Retina (tissue), 1 donor: ENCODE measurements at places on chromosomes 1 and 21.

DNA sequence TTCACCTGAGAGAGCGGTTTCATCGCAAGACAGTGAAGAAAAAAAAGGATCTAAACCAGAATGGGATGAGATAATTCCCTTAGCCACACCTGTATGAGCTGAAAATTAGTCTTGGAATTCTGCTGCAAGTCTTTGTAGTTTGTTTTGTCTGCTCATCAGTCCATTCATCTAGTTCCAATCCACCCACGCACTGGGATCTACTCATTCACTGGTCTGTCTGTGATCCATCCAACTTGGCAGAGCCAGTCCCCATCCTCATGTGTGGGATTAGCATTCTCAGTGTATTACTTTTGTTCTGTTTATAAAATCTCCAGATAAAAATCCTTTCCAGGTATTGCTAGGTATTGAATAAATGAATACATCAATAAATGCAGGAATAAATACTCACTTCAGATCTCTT is 266.5 kb upstream of the USP24 start:
- no peak for DNase-seq

- no peak for DNase-seq
Observed at GRCh38 chr1:47214549-47214948, 17.5 kb downstream of the TAL1 start.

GRCh38 chr1:205142102-205142469 is 20.3 kb upstream of the RBBP5 start:
- DNase-seq = no peak

DNA sequence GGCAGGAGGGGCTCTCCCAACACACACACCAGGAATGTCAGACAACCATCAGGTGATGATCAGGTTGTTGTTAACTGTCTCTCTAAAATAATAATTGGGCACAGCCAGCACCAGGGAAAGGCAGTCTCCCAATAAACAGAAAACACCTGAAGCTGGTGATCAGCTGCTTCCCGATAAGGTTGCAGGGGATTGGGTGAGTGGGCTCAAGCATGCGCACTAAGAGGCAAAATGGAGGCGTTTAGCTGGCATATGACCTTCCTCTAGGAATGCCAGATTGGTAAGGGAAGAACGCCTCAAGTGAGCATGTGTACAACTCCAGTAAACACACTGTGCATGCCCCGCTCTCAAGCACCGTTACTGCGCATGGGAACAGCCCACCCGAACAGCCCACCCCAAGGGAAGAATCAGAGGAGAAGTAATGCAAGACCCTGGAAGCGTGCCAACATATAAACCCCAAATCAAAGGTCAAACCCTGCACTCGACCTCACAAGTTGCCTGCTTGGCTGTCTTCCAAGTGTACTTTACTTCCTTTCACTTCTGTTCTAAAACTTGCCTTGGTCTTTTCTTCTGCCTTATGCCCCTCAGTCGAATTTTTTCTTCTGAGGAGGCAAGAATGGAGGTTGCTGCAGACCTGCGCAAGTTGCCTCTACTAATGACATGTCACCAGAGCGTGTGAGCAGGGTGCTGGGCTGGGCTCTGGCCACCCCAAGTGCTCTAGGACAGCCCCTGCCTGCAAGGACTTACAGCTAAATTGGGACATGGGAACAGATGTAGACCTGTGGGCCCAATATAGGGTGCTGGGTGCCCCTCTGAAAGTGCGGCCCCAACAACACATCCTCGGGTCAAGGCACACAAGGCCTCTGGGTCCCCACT is 200.8 kb downstream of the RHOU start:
- DNase-seq = no peak

- peak; percentile 22 for DNase-seq
Observed at GRCh38 chr1:146039844-146040194, 18.3 kb upstream of the HJV start.

DNA sequence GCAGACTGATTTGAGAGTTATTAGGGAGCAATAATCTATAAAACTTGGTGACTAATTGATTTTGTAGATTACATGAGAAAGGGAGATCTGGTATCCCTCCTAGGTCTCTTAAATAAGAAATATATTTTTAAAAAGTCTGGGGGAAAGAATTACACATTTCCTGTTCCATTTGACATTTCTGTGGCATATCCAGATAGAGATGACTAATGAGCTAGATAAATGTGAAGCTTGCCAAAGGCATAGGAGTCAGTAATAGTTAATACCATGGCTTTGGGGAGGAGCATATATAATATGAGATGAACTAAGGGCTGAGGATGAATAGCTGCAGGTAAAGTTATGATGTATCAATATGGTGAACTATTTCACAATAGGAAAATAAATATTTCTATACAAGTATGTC is 663.7 kb downstream of the PTPRC start:
- DNase-seq = no peak

- DNase-seq = no peak
Observed at GRCh38 chr1:54866801-54867716, 19.9 kb downstream of the DHCR24 start.

- DNase-seq = no peak
Observed at GRCh38 chr1:62800281-62800680, 16.3 kb downstream of the ATG4C start.

GRCh38 chr1:234186037-234186688 is 187.1 kb upstream of the COA6 start:
- DNase-seq = no peak

GRCh38 chr1:8512504-8512903 is 194.6 kb downstream of the SLC45A1 start:
- no peak for DNase-seq

DNA sequence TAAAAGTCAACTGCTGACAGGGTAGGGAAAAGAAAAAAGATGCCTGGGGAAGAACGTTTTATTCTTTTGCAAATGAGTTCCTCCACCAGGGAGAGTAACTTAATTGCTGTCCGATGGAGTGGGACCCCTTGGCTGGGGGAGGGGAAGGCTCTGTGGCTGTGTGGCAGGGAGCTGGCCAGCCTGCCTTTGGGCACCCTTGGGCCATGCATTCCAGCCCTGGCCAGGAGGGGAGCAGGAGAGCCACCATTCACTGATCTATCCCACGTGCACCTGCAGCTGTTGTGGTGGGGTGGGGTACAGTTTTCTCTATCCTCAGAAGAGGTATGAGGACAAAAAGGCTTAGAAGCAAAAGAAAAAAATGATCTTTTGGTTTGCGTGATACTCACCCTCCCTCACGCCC is 116.9 kb downstream of the KCNK1 start:
- DNase-seq = no peak

GRCh38 chr1:118660769-118661168 is 327.4 kb downstream of the TBX15 start:
- no peak for DNase-seq

DNA sequence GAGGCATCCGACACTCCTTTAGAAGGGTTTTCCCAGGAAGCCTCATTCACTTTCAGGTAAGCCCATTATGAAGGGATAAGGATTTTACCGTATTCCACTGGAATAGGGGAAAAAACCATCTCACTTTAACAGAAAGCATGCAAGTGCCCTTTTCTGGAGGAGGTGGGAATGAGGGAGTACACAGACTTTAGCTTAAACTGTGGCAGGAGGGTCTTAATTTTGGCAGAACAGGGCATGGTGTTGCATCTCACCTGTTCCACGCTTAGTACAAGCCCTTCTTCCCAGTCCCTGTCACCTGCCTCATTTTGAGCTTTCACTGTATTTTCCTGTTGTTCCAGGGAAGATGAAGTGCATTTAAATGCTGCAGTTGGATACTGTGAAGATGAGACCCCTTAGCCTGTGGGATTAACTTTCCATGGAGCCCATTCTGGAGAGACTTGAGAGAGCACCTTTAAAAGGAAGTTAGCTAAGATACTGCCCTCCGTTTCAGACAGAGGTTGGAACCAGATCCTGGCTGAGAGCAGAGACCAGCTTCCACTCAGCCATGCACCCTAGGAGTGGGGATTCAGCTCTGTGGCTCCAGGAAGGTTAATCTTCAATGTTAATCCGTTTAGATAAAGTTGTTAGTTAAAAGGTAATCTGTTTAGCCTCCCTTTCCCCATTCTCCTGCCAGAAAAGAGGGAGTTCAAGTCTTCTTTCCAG is 42.6 kb downstream of the PBX1 start:
- no peak for DNase-seq

DNA sequence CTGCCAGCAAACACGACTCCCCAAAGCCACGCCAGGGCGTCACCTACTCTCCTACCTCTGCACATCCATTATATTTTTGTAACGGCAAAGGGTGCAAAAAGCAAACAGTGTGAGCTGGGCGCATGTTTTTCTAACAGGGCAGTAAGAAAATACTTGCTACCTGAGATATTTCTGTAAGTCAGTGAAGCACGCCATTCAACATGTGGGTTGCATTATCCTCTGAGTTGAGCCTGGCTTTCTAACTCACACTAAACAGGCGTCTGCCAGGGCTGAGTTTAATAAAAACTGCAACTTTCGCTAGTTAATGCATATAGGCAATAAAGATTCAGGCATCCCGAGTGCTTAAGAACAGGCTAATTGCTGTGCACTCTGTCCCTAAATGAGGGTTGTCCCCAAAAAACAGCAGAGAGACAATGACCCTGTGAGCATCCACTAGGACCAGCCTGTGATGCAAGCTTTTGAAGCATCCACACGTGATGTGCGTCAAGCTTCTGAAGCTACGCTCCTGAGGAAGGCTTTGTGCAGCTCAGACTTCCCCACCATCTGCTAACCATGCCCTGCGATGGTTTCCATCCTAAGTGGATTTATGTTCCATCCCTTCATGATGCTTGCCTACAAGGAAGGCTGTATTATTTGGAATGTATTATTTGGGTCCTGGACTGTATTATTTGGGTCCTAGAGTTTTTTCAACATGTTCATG is 70.0 kb upstream of the SIM2 start:
- no peak for DNase-seq

GRCh38 chr1:95731466-95731865 is 497.5 kb downstream of the RWDD3 start:
- DNase-seq = no peak

DNA sequence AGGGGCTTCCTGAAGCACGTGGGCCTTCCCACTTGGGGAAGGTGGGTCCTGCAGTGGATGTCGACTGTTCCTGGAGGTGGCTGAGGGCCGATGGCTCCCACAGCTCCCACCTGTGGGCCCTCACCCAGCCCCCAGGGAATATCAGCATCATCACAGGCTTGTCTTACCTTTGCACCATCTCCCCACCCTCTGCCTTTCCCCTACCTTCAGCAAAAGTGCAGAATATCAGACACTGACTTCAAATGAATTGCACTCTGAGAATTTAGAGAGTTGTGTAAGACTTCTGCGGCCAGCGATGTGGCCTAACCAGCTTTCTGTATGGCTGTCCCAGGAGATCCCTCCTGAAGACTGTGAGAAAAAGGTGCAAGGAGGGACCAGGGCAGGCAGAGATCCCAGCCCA is 105.4 kb downstream of the PRDM2 start:
- no peak for DNase-seq

GRCh38 chr1:84156210-84156621 is 12.1 kb downstream of the PRKACB start:
- DNase-seq = no peak

DNA sequence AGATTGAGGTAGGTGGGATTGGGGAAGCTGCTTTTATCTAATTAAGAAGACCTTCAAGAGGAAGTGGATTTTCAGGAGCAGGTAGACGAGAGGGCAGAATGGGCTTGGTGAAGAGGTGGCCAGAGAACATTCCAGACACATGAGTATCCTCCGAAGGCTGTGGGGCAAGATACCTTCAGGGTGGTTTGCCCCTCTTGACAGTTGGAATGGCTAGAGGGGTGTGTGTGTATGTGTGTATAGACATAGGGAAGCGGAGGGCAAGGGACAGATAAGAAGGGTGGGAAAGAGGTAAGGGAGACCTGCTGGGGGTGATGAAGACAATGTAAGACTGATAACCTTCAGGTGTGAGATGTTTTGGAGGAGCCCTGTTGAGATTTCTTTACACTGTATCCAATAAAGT is 46.8 kb upstream of the TSPAN2 start:
- no peak for DNase-seq

- no peak for DNase-seq
Observed at GRCh38 chr21:23152130-23152529, 2153.9 kb downstream of the NCAM2 start.

- no peak for DNase-seq
Observed at GRCh38 chr1:7468248-7468647, 302.8 kb upstream of the VAMP3 start.

- no peak for DNase-seq
Observed at GRCh38 chr21:42093186-42093585, 22.1 kb downstream of the UMODL1 start.

DNA sequence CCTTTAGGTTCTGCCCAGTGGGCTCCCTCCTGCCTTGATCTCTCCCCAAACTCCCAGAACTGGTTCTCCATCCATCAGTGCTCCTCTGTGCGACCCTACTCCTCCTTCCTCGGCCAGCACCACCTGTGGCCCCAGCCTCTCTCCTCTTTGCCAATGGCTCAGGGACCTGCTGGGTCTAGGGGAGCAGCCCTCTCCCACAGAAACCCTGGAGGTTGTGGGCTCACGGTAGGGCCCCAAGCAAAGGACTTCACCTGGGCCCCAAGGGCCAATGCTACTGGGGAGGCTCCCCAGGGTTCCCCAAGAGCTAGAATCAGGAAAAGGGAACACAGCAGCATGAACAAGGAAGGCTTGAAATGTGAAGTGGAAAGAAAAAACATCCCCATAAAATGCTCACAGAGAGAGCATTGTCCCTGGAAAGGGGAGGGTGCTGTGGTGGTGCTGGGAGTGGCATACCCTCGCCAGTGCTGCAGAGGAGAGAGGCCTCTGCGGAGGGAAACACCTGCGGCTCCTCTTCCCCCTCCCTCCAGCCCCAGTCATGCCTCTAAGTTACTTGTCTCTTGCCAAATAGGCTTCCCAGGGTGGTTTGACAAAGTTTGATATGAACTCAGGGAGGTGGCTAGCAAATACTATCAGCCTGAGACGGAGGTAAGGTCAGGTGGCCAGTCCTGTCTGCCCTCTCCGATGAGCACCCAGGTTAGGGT is 2.5 kb downstream of the TMEM63A start:
- no peak for DNase-seq

GRCh38 chr1:109314795-109315194 is 8.0 kb upstream of the MYBPHL start:
- no peak for DNase-seq

GRCh38 chr1:167661527-167662426 is 31.7 kb downstream of the RCSD1 start:
- DNase-seq = no peak
